Activated CD4-positive, alpha-beta T cell treated with anti-CD3 and anti-CD28 coated beads, Interleukin-2, amount 50 U/mL, for 24 hours (primary cell): ENCODE measurements at places on chromosomes 13 and 19.

DNA sequence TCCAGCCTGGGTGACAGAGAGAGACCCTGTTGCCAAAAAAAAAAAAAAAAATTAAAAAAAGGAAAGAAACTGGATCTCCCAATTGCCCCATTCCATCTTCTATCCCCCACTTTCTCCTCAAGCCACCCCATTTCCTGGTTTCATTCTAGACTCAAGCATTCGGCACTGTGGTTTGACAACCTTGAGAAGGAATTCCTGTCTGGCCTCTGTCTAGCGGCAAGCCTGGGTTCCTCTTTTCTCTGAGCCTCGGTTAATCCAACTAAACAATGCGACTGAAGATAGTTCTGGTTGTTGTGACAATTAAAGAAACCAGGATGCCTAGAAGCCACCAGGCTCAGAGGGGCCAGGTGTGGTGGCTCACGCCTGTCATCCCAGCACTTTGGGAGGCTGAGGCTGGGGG is 3.3 kb upstream of the C3 start:
- no peak for DNase-seq

- no peak for DNase-seq
Observed at GRCh38 chr19:35592226-35592625, 6.3 kb downstream of the PMIS2 start.

- DNase-seq = no peak
Observed at GRCh38 chr13:100245104-100245503, 156.2 kb downstream of the PCCA start.

- DNase-seq = no peak
Observed at GRCh38 chr13:79281339-79281747, 124.7 kb downstream of the RBM26 start.
